ENCODE measurements at places on chromosomes 3 and 15.

DNA sequence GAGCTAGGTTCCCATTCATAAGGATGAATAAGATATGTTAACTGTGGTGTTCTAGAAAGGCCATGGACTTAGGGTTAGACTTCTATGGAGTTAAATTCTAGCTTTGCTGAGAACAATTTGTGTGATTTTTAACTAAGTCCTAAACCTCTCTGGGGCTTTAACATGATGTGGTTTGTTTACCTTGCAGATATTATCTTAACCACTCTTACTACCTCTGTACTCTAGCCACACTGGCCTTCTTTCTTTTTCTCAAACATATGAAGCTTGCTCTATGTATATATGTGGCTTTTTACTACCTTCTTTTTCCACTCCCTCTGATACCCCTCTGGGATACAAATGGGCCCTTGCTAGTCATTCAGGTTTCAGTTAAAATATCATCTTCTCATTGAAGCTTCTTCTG is 108.4 kb downstream of the ZNF609 start:
- no peak for DNase-seq

DNA sequence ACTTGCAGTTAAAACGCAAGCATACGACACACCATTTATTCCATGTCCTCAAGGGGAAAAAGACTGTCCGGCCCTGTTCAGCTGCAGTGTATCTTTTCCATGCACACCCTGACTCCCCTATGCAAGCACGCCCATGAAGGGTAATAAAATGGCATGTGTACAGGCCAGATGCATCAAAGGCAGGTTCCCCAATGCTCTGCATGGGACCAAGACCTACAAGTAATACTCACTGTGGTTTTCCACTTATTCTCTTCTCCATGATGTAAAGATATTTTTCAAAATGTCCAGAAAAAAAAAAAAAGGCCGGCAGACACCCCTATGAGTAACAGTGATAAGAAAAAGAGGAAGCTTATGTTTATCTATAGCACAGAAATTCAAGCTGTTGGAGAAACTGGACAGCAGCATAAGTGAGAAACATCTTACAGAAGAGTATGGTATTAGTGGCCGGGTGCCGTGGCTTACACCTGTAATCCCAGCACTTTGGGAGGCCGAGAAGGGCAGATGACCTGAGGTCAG is 70.8 kb downstream of the MCF2L2 start:
- DNase-seq, result no peak

GRCh38 chr3:40770061-40770460 is 245.3 kb downstream of the ZNF621 start:
- no peak for DNase-seq

DNA sequence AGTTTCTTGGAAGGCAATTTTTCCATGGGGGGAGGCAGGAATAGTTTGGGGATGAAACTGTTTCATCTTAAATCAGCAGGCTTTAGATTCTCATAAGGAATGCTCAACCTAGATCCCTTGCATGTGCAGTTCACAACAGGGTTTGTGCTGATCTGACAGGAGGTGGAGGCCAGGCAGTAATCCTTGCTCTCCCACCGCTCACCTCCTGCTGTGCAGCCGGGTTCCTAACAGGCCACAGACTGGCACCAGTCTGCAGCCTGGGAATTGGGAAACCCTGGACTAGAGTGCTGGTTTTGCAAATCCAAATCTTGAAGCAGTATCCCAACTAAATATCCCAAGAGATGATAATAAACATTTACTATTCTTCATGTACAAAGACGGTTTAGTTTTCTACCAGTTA is 256.3 kb upstream of the TMCO5A start:
- DNase-seq, result no peak

DNA sequence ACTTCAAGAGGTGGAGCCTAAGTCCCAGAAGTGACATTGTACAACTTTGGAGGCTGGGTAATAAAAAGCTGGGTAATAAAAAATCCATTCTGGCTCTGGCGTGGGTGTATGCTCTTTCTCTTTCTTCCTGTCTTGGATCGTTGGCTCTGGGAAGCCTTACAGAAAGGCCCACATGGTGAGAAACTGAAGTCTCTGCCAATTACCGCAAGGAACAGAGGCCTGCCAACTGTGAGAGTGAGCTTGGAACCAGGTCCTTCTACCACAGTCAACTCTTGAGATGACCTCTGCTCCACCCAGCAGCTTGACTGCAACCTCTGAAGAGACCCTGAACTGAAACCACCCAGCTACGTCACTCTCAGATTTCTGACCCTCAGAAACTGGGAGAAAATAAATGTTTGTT is 51.0 kb downstream of the NR2F2 start:
- DNase-seq, result no peak

GRCh38 chr15:88542342-88542733 is 4.1 kb downstream of the DET1 start:
- no peak for DNase-seq

- no peak for DNase-seq
Observed at GRCh38 chr15:101052031-101052620, 133.0 kb downstream of the LRRK1 start.

GRCh38 chr15:85550283-85550682 is 169.9 kb downstream of the AKAP13 start:
- DNase-seq, result no peak

GRCh38 chr3:145915787-145916186 is 245.2 kb downstream of the PLOD2 start:
- DNase-seq, result no peak

DNA sequence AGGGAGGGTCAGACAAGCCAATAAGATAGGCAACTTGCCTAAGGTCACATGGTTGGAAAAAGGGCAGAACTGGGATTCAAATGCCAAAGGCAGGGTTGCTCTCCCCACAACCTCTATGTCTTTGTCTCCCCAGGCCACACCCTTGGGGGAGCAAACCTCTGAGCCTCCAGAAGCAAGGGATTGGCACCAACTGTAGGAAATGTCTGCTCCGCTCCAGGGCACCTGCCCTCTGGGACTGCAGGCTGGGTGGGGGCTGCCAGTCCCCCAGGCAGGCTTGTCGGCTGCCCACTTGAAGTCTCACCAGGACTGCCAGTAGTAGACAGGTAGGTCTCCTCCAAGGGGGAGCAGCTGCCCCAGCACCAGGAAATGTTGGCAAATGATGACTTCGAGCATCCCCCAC is 2.0 kb downstream of the FAM3D start:
- no peak for DNase-seq

- DNase-seq, result no peak
Observed at GRCh38 chr3:161412123-161412522, 40.8 kb upstream of the SPTSSB start.

DNA sequence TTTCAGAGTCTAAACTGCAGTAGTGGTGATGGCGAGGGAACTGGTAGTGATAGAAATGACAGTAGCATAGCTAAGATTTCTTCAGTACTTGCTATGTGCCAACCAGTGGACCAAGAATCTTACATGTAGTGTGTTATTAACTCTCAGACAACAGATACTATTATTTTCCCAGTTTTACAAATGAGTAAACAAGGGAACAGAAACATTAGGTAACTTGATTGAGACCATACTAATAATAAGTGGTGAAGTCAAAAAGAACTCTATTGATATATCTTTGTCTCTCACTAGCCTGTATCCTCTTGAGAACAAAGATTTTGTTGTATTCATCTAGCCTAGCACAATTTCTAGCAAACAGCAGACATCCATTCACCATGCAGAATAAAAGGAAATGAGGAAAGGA is 250.1 kb downstream of the ZBTB20 start:
- peak; percentile 37 for DNase-seq

- no peak for DNase-seq
Observed at GRCh38 chr15:87038404-87038803, 958.7 kb downstream of the AGBL1 start.

GRCh38 chr15:29677871-29678461 is 144.3 kb downstream of the TJP1 start:
- DNase-seq, result no peak

DNA sequence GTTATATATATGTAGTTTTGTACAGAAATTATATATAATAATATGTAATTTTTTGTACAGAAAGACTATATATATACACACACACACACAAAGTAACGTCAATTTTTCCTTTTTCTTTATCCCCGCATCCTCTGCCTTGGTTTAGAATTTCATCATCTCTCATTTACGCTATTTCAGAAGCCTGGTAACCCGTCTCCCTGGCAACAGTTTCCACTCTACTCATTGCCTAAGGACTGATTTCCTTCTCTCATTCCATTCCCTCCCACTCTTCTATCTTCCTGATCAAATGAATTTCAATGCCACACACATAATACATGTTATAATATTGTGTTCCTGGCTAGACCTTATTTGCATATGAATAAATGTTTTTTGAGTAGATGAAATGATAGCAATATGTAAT is 47.8 kb upstream of the NDN start:
- no peak for DNase-seq

DNA sequence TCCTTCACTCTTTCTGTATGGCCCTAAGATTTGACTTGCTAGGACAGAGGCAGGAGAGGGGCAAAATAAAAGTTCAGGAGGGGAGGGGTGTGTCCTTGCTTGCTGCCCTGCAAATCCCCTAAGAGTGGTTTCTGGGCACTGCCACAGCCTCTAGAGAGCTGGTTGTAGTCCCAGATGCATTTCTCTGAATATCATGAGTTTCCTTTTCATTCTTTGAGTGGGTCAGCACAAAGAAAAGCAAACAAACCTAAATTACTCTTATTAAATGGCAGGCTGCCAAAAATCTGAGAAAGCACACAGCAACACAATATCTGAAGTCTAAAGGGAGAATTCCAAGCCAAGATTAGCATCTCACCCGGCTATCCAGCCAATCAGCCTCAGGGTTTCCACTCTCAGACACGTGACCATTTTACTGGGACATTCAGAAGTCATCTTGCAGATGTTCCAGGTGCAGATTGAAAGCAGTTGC is 919.3 kb downstream of the TUSC7 start:
- peak; percentile 74 for DNase-seq

DNA sequence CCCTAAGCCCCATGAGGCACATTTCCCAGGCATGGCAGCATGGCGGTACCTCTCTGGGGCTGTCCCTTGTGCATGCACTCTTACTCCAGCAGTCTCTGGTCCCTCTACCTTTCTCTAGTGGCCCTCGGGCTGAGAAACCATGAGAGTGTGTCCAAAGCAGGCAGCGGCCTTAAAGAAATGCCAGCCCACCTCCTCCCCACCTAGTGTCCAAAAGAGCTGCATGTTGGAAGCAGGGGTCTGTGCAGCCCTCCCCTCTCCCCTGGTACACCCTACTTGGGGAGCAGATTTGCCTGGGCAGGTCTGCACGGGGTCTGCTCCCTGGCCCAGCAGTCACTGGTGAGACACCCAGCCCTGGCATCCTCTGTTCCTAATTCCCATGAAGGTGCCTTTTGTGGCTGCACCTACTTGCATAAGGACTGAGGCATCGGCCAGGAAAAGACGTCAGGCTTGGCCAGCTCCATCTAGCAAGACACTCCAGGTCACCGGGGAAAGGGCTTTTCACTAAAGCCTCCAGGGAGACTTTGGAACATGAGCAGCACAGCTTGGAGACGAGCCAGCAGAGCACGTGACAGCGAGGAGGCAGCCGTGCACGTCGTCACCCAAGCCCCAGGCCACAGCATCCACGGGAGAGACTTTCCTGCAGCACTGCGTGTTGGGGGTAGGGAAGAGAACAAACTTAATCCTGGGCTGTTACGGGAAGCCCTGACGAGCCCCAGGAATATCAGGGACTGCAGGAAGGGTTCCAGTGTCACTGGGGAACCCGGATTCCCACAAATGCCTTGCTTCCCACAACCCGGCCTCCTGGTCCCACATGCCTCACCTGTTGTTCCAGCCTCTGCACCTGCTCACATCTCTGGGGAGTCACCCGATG is 38.8 kb downstream of the TM2D3 start:
- DNase-seq, result peak; percentile 50

All from COLO829 (cell line).